ENCODE measurements at places on chromosomes 16 and 17.

DNA sequence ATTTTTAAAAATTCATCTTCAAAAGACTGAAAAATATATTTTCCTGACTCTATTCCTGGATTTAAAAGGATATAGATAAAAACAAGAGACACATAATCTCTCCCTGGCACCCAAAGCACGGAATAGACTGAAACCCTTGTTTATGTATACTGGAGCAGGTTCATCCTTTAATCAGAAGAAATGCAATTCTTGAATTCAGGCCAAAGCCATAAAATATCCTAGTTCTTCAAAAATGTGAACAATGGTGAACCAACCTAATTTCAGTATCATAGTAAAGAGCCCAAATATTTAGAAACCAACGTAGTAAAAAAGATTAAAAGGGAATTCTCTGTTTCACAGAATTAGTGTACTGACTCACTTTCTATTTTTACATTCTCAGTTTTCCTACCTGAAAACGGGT, 188.5 kb upstream of the C17orf78 start:
- no peak for ATAC-seq

DNA sequence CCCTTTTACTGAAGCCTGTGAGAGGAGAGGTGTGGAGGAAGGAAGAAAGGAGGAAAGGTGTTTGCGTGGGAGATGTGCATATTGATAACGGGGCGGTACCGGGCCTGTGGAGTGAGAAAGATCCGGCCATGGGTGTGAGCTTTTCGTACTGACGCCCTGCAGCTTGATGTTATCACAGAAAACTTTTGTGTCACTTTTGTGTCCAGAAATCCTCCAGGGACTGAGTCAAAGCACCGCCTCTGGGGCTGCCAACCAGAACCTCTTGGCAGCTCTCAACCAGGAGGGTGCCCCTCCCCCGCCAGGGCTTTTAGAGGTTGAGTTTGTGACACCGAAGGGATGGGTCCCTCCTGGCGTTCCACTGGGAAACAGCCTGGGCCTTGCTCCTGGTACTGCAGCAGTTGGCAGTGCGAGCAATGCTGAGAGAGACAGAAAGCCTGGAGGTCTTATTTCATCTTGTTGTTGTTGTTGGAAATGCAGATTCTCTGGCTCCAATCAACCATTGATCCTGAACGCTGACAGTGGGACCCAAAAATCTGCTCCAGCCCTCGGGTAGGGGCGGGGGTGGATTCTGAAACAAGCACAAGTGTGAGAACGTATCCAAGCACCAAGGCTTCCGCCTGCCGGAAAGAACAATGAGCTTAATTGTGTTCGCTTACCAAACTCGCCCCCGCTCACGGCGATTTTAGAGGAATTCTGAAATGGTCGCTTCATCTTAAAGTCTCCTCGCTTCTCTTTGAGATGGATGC, 65.0 kb downstream of the CRISPLD2 start:
- ATAC-seq = peak; percentile 39

DNA sequence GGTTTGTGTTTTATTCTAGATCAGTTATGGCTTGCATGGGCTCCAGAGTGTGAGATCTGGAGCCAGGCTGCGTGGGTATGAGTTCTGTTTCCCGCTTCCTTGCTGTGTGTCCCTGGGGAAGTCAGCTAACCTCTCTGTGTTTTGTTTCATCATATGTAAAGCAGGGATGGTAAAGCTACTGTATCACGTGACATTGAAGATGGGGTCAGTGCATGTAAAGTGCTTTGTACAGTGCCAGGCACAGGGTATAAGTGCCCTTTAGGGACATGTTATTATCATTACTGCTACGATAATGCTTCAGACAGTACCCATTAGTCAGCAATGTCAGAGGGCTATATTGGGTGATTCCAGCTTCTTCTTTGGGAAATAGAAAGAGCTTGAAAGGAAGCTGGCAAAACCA, 186.2 kb downstream of the FOXL1 start:
- no peak for ATAC-seq

DNA sequence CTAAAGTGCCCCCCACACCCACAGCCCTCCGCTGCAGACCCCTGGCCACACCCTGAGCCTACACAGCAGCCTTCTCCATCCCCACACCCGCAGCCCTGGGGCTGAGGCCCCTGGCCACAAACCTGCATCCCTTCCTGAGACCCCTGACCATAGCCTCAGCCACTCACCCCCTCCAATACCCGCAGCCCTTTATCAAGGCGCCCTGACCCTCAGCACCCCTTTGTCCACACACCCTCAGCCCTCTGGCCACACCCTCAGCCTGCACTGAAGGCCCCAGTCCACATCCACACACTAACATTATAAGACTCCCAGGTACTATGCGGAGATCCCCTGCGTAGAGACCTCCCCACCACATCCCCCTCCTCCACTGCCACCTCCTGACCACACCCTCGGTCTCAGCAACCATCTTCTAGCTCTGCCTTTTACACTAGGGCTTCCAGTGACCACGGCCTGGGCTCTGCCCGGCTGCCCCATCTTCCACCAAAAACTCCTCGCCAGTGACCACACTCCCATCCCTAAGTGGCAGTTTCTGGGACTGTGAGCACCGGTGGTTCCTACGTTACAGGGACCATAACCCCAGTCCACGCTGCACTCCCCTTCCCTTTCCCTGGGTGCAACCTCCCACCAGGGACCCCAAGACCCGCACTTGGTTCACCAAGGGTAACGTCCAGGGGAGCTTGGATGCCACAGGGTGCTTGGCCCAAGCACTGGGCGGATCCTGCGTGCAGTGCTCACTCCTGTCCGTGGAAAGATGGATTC, 818 bp downstream of the TPPP3 start:
- no peak for ATAC-seq

- ATAC-seq = peak; percentile 98
Measured at GRCh38 chr17:65278050-65278819, 141.1 kb downstream of the RGS9 start.

- no peak for ATAC-seq
Measured at GRCh38 chr16:89693931-89694783, 7.3 kb downstream of the SPATA2L start.

DNA sequence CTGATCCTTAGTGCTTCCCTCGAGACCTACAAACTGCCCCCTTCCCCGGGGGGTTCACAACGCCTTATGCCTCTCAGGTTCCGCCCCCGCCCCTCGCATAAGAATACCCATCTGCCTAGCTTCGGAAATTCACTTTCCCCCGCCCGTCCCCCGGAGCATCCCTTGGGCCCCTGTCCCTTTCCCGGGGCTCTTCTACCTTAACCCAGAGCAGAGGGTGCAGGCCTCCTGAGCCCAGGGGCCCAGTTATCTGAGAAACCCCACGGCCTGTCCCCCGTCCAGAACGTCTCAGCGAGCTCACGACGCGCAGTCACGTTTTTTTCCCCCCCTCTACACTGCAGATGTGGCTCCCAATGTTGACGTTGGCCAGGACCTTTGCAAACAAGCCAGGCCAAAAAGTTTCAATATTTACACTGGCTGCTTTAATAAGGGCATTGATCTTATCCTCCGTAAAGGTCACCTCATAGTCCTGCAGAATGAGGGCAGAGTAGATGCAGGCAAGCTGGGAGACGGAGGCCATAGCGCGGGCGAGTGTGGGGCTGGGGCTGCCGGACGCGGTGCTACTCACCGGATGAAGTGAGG, 1.4 kb upstream of the NBR1 start:
- peak; percentile 36 for ATAC-seq

DNA sequence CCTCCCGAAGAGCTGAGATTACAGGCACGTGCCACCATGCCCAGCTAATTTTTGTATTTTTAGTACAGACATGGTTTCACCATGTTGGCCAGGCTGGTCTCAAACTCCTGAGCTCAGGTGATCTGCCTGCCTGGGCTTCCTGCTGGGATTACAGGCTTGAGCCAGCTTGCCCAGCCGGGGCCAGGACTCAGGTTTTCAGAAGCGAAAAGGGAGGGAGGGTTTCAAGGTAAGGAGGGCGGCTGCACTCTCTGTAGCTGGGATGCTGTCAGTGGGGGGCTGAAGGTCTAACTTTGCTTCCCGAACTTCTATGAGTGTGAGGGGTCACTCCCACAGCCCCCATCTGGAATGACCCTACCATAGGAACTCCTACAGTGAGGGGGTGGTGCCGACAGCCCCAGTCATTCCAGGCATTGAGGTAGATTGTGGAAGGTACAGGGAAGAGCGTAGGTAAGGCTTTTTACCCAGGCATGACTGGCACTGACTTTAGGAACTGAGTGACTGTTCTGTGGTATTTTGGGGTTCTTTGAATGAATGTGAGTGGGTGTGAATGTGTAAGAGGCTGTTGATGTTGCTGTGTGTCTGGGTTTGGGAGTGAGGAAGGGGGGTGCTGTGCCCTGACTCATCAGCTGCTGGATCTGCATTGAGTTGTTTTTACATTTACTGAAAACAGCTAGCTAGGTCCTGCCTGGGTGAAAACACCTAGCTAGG, 3.8 kb upstream of the C1QL1 start:
- no peak for ATAC-seq

Data from motor neuron (in vitro differentiated cells).